ENCODE measurements at places on chromosomes 5 and 9.

- no peak for DNase-seq
Observed at GRCh38 chr5:84274585-84275468, 109.9 kb downstream of the EDIL3 start.

GRCh38 chr5:68502531-68502930 lies 287.0 kb downstream of the PIK3R1 start:
- DNase-seq, result no peak

- DNase-seq, result no peak
Observed at GRCh38 chr5:135009736-135010501, 24.1 kb downstream of the PITX1 start.

DNA sequence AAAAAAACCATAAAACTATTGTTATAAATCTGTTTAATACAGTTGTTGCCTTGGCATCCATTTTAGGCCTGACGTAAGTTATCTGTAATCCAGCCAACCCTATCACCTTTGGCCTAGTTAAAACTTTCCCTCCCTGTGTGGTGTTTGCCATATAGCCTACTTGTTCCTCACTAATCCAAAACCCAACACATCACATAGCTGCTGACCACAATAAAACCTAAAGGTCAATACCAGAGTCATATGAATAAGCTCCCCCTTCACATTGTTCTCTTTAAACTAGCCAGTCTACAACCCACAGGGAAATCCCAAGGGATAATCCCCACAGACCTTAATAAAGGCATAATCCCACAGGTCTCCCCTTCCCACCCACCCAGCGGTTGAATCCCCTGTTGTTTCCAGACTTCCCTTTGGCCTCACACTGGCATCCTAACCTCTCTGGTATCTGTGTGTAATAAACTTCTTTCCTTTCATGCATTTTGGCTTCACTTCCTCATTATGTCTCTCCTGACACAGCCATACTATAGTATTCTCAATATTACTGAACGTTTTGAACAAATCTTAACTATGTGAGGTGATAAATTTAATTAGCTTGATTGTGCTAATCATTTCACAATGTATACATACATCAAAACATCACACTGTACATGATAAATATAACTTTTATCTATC lies 50.8 kb downstream of the DTWD2 start:
- no peak for DNase-seq
